Activated T-helper 2 cell treated with anti-CD3 and anti-CD28 coated beads, Interferon-gamma antibody, Interleukin-2, Interleukin-4, amounts not matched to agents 10 μg/mL and 5 μg/mL and 100 μg/mL, durations not matched to agents 14 hours and 24 hours and 36 hours (primary cell): ENCODE measurements at places on chromosomes 1 and 21.

- H3K36me3 ChIP-seq: no peaks in the 10 kb centered on the region
- peaks cover 63% of the 10 kb centered on the region for H3K4me1 ChIP-seq
- no peaks in the 10 kb centered on the region for H3K27me3 ChIP-seq
- DNase-seq: no peak
- no peak overlapping the region for H3K4me3 ChIP-seq
Measured at GRCh38 chr1:156102633-156103511, 11.6 kb upstream of the LMNA start.

DNA sequence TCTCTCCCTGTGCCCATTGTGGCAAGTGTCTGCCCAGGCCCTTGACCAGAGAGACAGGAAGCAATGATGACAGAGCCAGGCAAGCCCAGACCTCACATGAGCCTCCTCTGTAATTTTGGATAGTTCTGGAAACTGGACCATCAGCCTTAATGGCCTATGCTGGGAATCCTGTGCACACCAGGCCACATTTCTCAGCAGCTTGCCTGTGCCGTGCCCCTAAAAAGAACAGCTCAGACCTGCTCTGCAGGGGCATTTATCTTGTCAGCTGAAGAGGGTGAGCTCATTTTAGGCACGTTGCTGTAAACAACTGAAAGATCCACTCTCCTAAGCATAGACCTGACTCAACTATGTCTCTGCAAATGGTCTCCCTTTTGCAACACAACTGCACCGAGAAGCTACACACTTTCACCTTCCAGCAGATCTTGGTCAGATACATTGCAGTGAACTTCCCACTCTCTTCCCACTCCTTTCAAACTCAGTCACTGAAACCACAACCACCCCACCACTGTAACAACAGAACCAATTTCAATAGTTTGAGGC is 53.5 kb upstream of the BACH1 start:
- no peak overlapping the region for H3K4me3 ChIP-seq
- DNase-seq: no peak
- H3K27me3 ChIP-seq: peaks cover 29% of the 10 kb centered on the region

- H3K36me3 ChIP-seq: no peaks in the 10 kb centered on the region
- no peaks in the 10 kb centered on the region for H3K27me3 ChIP-seq
- H3K4me1 ChIP-seq: peaks cover 8% of the 10 kb centered on the region
- no peak for DNase-seq
- no peak overlapping the region for H3K27ac ChIP-seq
Measured at GRCh38 chr1:245807954-245808719, 653.4 kb downstream of the KIF26B start.

GRCh38 chr21:31526040-31526439 is 133.5 kb upstream of the SOD1 start:
- peaks cover 9% of the 10 kb centered on the region for H3K27me3 ChIP-seq
- H3K4me3 ChIP-seq: no peak overlapping the region
- no peaks in the 10 kb centered on the region for H3K36me3 ChIP-seq
- no peak for DNase-seq
